ENCODE measurements at places on chromosomes 6 and 20.
A peak's percentile ranks its signal among the peaks of the same experiment; 100 is the strongest.

DNA sequence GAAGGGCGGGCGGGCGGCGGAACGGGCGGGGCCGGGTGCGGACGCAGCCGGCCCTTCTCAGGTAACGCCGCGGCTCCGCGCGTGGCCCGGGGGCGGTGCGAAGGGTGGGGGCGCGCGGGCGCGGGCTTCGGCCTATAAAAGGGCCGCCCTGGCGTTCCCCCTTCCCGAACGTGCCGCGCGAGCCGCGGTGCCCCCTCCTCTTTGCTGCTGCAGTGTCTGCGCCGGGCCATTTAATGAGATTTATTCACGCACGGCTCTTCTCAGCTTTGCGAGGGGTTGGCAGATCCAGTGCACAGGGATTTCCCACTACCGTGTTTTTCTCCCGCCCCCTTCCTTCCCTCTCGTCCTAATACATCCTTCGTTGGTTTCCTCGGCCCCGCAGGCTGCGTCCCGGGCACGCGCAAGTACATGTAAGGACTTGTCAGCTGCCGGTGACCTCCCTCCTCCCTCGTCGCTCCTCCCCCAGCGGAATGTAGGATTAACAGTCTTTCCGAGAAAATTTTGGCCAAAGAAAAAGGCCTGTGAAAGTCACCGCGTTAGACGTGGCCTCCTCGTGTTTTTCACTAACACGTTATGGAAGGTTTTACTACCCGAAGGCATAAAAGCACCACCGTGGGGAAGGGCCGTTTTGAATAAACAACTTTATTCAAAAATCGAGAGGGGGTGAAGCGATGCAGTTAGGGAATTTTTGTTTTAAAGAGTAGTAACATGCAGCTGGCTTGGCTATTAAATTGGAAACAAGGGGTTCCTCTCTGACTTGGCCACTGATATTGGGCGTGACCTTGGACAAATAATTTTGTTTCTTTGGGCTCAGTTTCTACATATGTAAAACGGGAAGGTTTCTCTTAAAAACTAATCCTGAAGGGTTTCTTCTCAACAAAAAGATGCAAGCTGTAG, 966 bp upstream of the REV3L start:
- peak; percentile 88 for DNase-seq

- DNase-seq, result no peak
Measured at GRCh38 chr6:88840796-88841539, 122.5 kb downstream of the RNGTT start.

GRCh38 chr6:1761477-1761877, 151.8 kb downstream of the FOXC1 start:
- DNase-seq, result no peak

- DNase-seq, result no peak
Measured at GRCh38 chr20:62357187-62357667, 9.9 kb downstream of the LAMA5 start.

DNA sequence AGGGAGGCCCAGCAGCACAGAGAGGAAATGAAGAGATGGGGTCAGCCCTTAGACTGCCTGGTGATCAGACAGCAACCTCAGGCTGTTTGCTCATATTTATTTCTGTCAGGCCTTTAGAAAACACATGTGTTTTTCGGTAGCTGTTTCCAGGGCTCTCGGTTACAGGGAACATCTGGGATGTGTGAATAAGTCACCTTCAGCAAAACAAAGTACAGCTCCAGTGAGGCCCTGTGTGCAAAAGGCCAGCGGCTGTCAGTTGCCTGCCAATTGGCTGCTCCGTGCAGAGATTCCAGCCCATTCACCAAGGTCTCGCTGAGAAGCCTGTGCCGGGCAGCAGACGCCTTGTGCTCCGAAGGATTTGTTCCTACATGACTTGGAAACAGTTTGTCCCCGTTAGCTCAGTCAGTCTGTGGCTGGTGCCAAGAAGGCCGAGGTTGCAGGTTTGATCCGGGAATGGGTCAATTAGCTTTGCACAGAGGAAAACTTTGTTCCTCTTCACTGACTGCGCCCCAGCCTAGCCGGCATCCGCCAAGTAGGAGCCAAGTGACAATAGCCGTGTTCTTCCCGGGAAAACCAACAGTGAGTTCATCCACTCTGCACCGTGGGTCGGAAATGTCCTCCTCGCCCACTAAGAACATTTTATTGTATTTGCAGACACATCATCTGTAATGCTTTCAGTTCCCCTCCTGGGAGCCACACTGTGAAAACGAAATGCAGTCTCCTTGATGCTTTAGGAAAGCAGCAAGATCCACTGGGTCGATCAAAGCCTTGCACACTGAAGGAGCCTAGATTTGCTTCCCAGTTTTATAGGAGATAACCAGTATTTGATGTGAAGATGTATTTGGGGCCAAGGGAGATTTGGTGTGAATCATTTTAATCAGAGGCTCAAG, 315.4 kb upstream of the CDYL start:
- DNase-seq, result peak; percentile 60

GRCh38 chr20:46420878-46421277, 14.5 kb upstream of the ELMO2 start:
- DNase-seq, result no peak

GRCh38 chr6:132414322-132414721, 13.0 kb upstream of the MOXD1 start:
- no peak for DNase-seq

DNA sequence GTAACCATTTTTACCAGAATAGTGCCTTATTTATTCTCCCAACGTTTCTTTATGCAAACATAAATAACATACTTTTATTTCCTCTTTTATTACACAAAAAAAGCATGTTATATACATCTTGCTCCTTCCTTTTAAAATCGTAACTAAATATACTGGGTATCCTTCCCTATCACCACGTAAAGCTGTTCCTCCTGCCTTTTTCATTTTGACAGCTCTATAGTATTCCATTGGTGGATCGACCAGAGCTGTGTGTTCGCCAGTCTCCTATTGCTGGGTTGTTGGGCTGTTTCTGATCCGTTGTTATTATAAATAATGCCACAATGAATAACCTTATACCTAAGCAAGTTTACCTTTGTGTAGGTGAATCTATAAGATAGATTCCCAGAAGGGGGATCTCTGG, 46.9 kb upstream of the DDR1 start:
- DNase-seq, result no peak

DNA sequence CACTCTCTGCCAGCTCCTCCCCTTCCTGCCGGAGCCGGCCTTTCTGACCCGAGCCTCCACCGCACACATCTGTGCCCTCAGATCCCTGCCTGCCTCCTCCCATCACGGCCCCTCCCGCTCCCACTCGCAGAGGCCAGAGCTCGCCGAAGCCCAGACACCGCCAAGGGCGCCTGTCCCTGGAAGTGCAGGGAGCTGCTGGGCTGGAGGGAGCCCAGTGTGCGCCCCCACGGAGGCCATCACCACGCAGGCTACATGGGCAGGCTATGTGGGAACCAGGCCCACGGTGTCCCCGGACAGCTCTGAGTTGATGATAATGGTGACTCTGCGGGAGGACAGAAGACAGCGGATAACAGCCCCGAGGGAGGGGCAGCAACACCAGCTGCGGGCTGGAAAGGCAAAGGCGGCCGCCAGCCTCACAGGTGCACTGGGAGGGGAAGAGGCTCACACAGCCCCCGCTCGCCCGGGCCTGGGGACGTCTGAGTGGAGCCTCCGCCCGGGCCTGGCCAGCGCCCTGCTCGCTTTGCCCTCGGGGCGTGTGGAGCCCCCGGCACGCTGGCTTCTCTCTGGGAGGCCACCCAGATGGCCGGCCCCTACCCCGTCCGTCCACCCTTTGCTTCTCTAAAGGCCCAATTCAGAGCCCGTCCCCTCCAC, 154.9 kb downstream of the DLL1 start:
- DNase-seq, result no peak

DNA sequence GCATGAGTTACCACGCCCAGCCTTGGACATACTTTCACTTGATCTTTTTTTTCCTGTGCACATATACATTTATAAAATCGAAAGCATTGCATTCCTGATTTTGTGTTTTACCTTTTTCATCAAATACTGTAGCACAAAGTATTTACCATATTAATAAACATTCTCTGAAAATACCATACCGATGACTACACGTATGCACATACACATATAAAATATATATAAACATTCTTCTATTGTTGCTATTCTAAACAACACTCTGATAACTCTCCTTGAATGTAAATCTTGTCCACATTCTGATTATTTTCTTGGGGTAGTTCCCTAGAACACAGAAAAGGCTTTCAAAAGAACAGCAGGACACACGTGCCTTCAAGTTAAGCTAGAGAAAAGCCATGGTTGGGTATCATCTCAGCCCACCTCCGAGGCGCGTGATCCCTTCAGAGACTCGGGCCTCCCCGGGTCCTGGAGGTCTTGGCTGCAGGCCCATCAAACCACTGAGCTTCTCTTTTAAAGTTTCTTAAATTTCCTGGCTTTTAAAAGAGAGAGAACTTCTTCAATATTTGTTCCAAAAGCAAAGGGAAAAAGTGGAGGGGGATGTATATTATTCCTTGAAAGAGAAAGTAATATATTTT, 198.1 kb downstream of the MYLK4 start:
- DNase-seq, result no peak

GRCh38 chr20:63700199-63701050, 4.0 kb downstream of the TNFRSF6B start:
- no peak for DNase-seq

GRCh38 chr20:15582146-15582760, 991.0 kb downstream of the KIF16B start:
- no peak for DNase-seq

GRCh38 chr6:107769053-107769658, 55.0 kb downstream of the SCML4 start:
- no peak for DNase-seq

DNA sequence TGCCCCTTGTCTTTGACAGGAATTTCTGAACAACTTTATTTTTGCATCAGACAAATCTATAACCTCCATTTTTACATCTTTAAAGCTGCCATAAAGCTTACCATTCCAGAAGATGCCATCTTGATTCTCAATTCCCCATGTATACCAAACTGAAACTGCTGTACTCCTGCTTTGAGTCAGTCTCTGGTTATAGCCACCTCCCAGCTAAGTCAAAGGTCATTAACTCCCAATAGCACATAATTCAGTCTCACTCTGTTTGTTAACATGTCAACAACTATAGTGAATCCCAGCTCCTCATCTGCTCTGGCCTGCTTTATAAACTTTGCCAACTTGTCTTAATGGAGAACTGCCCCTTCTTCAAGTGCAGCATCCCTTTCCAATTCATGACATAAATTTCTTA, 343.6 kb downstream of the FRK start:
- no peak for DNase-seq

- no peak for DNase-seq
Measured at GRCh38 chr6:71460933-71461332, 172.3 kb downstream of the OGFRL1 start.

DNA sequence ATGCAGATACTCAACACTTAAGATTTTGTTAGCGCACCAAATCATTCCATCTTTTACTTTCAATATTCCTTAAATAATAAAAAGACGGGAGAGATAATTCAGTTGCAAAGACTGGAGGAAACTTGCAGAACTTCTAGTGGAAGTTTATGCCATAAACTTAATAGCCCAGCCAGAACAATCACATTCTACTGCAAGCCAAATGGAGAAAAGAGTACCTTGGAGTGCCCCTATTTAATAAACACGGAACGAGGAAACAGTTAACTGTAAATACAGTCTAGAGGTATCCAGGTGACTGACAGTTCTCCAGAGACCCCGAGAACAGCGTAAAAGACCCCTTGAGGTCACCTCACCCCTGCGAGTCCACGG, 635 bp downstream of the SLC35B3 start:
- no peak for DNase-seq

GRCh38 chr20:3659492-3660261, 3.5 kb downstream of the GFRA4 start:
- DNase-seq, result no peak

DNA sequence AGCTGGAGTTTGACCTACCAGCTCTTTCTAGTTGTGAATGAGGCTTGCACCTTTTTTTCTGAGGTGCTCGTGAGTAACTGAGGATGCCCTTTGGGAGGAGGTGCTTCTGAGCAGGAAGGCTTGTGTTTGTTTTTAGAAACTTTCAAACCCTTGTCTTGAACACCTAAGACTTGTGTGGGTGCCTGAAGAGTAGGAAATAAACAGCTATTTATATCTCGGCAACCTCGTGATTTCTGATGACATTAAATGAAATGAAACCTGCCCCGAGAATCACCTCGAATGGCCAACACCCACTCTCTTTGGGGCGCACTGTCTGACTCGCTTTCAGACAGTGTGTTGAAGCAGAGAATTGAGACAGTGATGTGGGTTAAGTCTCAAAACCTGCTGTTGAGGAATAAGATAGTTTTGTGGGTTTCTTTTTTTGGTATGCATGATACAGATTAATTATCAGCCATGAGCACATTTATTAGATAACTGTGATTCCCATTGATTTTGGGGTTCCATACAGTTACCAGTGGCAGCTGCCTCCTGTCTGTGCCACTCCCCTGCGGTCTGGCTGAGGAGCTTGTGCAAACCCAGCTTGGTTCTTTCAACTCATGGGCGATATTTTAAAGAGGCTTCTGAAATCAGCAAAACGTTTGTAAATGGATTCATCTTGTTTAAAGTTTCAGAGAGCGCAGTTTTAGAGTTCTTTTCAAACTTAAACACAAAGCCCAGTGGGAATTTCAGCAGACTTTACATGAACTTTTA, 8.4 kb downstream of the IRF4 start:
- no peak for DNase-seq

DNA sequence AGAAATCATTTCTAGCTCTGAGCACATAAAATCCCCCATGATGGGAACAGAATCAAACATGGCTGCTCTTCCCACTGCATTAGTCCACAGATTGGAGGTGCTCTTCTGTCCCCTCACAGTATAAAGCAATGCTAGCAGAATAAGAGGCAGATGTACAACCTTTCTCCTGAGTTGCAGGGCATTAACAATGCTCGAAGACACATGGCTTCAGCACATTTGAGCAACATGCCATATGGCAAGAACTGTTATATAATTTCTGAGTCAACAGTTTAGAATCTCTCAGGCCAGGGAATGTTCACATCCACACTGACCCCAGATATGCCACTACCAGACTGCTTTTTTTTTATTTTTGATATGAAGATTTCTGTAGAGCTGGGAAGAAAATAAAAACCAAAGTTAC, 119.6 kb downstream of the KIF13A start:
- DNase-seq, result no peak

GRCh38 chr6:150656156-150656555, 56.5 kb downstream of the PLEKHG1 start:
- DNase-seq, result no peak

DNA sequence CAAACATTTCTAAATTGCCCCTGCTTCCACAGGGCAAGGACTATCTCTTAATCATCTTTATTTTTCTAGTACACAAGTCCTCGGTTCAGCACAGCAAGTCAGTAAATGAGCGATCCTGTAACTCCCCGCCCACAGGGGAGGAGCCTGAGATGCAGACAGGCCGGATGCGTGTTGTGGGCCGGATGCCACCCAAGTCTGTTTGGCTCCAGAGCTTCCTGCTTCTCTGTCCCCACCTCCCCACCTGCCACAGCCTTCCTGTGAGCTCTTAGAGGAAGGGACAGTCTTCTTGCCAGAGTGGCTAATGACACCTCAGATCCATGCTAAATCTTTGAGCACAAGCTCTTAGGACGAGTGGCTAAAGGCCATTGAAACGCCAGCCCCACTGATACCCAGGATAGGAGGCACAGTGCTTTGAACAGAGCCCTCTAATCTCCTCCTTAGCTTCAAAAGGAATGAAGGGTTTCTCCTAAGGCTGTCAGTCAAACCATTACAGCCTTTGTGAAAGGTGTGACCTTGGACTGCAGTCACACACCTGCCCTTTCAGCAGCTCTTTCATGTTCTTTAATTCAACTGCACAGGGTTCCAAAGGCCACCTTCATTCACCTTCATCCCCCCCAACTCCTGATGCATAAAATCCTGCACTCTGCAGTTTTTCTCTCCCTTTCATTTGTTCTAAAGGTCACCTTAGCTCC, 264.3 kb downstream of the TFAP2C start:
- no peak for DNase-seq
